ENCODE measurements at places on chromosomes 11 and 22.

GRCh38 chr22:27504360-27505253, 296.9 kb downstream of the MN1 start:
- no peak for DNase-seq

DNA sequence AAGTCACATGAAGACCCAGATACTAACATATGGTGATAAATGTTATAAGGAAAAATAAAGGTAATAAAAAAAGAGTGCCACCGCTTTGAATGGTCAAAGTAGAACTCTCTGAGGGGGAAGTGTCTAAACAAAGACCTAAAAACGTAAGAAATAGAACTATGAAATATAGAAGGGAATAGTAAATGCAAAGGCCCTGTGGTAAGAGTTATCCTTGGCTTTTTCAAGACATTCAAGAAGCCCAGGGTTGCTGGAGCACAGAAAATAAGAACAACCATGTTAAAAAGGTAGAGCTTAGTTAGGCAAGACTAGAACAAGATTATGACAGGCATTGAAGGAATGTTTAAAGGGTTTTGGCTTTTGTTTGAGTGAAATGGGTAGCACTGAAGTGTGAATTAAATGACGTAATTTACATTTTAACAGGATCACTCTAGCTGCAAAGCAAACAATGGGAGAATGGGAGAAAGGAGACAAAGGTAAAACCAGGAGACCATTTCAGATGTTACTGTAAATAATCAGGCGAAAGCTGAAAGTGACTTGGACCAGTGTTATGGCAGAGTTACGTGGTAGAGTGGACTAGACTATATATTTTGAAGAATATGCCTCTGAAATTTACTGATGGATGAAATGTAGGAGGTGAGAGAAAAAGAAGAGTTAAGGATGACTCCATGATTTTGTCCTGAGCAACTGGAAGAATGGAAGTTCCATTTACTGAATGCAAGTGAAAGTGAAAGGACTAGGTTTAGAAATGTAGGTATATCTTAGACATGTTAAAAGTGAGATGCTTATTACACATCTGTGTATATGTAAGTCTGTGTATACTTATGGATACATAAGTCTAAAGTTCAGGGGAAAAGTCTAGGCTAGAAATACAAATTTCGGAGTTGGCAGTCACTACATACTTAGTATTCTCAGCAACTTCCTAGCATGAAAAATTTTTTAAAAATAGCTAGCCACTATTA, 28.5 kb downstream of the BTBD10 start:
- DNase-seq = peak; percentile 49

GRCh38 chr11:71472357-71472885, 19.4 kb downstream of the NADSYN1 start:
- DNase-seq = no peak

GRCh38 chr22:44200855-44201550, 20.3 kb downstream of the PARVG start:
- no peak for DNase-seq

- DNase-seq = no peak
These were observed 21.1 kb upstream of the UPK3A start for GRCh38 chr22:45263463-45264269.

- DNase-seq = peak; percentile 19
These were observed 71.0 kb upstream of the TP53I11 start for GRCh38 chr11:45021692-45022141.

DNA sequence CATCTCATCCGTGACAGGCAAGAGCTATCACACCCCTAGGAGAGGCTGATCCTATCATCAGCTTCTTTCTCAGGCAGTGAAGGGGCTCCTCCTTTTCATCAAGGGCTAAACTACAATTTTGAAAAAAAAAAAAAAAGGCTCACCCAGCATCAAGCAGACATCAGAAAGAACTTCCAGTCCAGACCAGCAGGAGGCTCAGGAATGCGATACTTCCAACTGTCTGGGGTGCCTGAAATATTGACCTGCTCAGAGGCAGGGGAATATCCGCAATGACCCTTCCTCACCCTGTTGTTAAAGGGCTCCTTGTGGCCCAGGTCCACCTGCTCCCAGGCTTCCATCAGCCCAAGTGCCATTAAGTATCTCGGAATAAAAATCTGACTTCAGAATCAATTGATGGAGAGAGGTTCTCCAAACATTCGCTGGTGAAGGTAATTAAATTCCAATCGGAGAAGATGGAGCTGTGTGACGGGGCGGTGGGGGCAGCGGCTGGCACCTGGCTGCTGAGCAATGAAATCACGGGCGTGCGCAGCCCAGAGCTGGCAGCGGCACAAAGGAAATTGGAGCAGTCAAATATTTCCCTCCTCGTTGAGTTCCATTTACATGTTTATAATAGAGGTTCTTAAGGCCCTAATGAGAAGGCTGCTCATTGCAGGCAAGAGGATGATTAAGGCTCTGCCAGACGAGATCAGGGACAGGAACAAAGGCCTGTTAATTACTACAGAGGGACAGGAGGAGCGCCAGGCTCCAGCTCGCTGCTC, 69.0 kb upstream of the THY1 start:
- DNase-seq = peak; percentile 81

- DNase-seq = peak; percentile 77
These were observed at the start of gene API5 for GRCh38 chr11:43311791-43312607. Gene API5, plus strand, starts transcription at chr11:43311996. Its CDS starts 132 bp downstream, at chr11:43312128.

GRCh38 chr11:20110908-20111669, 49.2 kb downstream of the DBX1 start:
- DNase-seq = peak; percentile 81

- DNase-seq = peak; percentile 82
These were observed 7.6 kb downstream of the SLC39A13 start for GRCh38 chr11:47415949-47416472.

GRCh38 chr11:75827562-75827961, 12.6 kb downstream of the UVRAG start:
- no peak for DNase-seq

DNA sequence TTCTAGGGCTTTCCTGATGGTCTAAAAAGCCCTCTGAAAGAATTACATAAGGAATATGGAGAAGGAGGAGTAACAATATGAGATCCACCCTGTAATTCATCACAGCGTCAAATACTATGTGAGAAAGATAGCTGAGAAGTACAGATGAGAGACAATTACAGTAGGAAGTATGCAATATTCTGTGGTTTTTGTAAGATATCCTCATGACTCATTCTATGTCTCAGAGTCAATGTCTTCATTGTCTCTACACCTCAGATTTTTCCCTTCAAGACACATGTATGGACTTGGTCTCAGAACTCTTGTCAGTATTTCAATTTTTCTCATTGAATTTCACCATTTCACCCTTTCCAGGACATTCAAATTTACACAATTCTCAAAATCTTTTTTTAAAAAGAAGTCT, 343.3 kb upstream of the CTSC start:
- no peak for DNase-seq

- no peak for DNase-seq
These were observed 18.1 kb upstream of the HSPA8 start for GRCh38 chr11:123080015-123080414.

DNA sequence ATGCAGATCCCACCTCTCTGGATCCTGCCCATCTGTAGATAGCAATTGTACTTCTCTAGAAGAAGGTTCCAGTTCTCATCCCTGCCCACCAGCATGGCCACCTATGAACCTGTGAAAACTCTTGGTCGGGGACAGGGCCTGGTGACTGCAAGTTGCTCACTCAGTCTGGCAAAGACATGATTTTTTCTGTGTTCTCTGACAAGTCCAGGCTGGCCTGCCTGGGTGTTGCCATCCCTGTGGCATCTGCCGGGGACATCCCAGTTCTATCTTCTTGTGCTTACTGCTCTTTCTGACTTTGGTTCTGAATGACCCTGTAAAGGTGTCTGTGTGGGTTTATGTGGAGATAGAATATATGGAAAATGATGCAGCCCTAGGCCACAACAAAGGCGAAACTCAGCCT, 545.8 kb downstream of the INSC start:
- DNase-seq = no peak

- DNase-seq = no peak
These were observed 18.7 kb downstream of the RNF121 start for GRCh38 chr11:71947498-71947897.

GRCh38 chr11:63520606-63521170, 14.8 kb downstream of the LGALS12 start:
- DNase-seq = no peak

DNA sequence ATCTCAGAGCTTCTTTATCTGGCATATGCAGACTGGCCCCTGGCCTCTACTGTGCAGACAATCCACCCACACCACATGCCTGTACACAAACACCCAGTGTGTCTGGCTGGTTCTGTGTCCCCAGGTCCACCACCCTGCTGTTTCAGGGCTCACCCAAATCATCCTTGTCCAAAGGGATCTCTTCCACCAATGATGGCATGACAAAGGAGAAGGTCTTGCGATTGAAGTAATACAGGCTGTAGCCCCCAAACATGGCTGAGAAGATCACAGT, 1.7 kb downstream of the SLC37A4 start:
- DNase-seq = no peak

DNA sequence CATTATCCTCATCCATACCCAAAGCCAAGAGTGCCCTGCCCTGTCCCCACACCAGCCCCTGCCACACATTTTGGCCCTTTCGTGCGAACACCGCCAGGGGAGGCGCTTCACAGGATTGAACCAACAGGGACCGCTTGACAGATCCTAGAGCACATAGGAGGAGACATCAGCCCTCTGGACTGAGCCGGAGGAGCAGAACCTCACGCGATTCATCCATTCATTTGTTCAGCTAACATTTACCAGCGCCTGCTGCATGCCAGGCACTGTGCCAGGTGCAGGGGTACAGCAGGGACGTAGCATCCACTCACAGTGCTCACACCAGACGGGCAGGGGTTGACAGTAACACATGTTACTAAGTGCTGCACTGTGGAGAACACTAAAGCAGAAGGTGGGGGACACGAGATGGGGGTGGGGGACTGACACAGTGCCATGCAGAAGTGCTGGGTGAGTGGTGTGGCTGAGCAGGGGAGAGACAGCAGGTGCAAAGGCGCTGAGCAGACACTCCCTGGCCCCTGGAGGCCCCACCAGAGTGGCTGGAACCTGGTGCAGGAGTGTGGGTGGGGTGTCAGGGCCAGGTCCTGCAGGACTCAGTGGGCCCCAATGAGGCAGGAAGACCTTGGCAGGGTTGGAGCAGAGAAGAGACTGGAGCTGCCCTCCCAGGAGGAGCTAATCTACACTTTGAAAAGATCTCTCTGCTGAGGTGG, 3.4 kb downstream of the GNAZ start:
- no peak for DNase-seq

DNA sequence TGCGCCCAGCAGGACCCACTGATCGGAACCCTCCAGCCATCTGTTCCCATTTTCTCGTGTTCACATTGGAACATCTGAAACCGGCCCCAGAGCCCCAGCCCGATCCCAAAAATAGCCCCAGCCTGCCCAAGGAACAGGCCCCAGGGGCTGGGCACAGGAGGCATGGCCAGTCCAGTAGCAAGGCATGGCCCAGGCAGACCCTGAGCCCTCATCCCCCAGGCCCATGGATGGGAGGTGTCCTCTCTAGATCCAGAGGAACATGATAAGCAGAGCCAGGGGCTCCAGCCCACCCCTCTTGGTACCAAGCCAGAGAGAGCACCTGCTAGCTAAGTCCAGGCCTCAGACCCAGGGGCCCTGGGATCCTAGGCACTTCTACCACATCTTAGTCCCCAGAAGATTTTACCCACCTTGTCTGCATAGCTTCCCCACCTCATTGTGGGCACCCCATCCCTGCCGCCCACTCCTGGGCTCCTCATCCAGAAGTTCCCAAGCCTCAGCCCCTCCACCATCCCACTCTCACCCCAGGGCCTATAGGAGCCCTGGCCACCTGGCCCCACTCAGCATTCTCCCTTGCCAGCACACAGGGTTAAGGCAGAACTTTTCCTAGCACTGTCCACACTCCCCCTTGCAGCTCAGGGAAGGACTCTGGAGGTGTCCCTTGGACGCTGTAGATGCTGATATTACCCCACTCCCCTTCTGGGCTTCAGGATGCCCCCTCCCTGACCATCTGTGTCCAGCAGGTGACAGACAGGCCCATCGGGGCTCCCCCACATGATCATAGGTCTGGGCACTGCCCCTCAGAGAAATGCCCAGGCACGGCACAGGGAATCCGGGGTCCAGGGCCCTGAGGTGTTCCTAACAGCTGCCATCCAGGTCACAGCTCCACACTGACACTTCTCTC, 9.5 kb downstream of the BCL9L start:
- no peak for DNase-seq

DNA sequence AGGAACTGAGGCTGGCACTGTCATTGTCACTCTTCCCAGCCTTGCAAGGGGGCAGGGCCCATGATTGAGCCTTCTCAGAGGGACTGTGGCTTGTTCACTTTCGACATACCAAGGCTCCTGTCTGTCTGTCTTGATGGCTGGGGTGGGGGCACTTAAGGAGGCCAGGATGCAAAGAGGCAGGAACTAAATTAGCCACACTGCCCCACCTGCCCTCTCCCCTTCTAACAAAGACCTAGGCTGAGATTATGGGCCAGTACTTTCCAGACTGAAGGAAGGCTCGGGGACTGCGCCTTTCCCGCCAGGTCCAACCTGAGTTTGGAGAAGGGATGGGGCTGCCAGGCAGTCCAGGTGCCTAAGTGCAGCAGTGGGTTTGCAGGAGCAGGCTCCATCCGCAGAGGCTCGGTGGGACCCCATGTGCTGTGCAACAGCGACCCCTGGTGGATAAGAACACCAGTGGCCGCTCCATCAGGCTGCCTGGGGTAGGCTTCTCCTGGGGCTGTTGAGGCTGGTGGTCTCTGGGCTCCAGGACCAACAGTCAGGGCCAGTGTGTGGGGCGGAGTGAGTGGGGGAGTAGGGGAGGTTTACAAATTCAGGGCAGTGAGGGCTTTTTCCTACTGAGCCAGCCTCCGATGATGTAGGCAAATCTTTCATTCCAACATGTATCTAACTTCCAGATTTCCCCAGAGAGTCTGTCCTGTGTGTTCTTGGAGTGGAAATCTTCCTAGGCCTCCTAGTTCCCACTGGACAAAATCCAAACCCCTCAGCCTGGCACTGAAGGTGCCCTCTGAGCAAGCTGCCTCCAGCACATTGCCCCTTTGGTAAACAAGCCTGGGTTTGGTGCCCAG, 93.9 kb downstream of the INSC start:
- peak; percentile 12 for DNase-seq

GRCh38 chr22:43289976-43290721, 53.0 kb downstream of the SCUBE1 start:
- no peak for DNase-seq

GRCh38 chr11:30197869-30198268, 32.9 kb upstream of the FSHB start:
- no peak for DNase-seq

GRCh38 chr11:75035256-75035655, 46.5 kb downstream of the NEU3 start:
- no peak for DNase-seq

- no peak for DNase-seq
These were observed 504.3 kb downstream of the FAM181B start for GRCh38 chr11:82229341-82229740.

Measured in NCI-H2029 treated with DMSO at 0.1 percent for 48 hours (cell line).